Fibroblast of villous mesenchyme (primary cell): ENCODE measurements at places on chromosomes 11 and 22. TPM values are rescaled to one million over a fixed set of nuclear protein-coding genes. Genes with fewer than 3 reads are reported as not detected.

The PGA5 gene
- total RNA-seq: not detected in 2 replicates

- DNase-seq: no peak
Observed at GRCh38 chr22:32794449-32795213, 6.9 kb upstream of the TIMP3 start.

GRCh38 chr11:86636275-86636674 is 36.1 kb downstream of the ME3 start:
- DNase-seq: peak; percentile 40

The KCNQ1OT1 gene
- 6.0 and 6.1 TPM in 2 replicates for total RNA-seq

- DNase-seq: peak; percentile 36
Observed at GRCh38 chr22:26461188-26461810, 22.3 kb downstream of the HPS4 start.

The OR8H1 gene
- total RNA-seq: not detected in 2 replicates

The GAL3ST3 gene
- total RNA-seq: under 0.01 TPM in 1 of 2 replicates, not detected in the other

GRCh38 chr11:119249671-119250010 is 43.5 kb downstream of the CBL start:
- no peak for DNase-seq

The PLET1 gene
- not detected in 2 replicates for total RNA-seq

DNA sequence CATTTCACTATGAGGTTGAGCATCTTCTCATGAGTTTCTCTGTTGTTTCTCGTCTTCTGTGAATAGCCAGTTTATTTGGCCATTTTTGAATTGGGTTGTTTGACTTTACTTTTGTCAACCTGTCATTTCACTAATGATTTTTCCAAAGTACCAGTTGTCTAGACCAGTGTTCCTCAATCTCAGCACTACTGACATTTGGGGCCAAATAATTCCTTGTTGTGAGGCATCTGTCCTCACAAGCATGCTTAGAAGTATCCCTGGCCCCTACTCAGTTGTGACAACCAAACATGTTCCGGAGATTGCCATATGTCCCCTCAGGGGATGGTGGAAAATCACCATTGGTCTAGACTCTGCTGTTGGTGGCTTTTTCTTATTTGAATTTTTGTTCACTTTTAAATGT is 87.7 kb upstream of the GNAZ start:
- DNase-seq: no peak

GRCh38 chr11:1067812-1068496 is 6.7 kb upstream of the MUC2 start:
- DNase-seq: no peak

GRCh38 chr11:46588131-46588530 is 5.7 kb downstream of the AMBRA1 start:
- no peak for DNase-seq

DNA sequence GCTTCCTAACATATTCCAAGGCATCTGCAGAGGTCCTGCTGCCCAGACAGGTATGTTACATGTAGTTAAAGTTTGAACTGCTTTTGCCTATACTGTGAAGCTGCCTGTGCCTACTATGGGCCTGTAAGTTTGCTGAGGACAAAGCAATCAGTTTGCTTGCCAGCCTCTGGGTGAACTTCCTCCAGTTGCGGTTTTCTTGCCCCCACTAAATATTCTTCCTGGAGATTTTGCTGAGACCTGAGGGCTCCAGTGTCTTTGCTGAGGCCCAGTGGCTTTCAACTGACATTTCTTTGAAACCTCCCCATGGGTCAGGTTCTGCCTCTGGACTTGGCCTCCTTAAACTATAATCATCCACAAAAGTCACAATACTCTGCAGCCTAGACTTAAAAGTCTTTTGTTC is 29.6 kb upstream of the MMP20 start:
- DNase-seq: no peak

DNA sequence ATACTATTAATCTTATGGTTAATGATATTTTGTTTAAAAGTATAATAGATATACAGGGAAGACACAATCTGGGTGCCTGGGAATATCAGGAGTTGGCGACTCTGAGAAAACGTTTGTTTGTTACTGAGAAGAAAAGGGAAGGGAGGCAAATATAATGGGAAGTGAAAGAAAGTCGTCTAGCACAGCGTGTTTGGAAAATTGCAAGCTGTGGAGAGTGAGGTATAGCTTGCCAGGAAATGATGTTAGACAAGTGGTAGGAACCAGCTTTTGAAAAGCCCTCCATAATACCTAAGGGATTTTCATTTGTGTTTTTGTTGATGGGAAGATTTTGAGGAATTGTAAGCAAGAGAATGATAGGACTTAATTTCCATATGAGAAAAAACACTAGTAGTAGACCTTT is 322.2 kb downstream of the LUZP2 start:
- no peak for DNase-seq

DNA sequence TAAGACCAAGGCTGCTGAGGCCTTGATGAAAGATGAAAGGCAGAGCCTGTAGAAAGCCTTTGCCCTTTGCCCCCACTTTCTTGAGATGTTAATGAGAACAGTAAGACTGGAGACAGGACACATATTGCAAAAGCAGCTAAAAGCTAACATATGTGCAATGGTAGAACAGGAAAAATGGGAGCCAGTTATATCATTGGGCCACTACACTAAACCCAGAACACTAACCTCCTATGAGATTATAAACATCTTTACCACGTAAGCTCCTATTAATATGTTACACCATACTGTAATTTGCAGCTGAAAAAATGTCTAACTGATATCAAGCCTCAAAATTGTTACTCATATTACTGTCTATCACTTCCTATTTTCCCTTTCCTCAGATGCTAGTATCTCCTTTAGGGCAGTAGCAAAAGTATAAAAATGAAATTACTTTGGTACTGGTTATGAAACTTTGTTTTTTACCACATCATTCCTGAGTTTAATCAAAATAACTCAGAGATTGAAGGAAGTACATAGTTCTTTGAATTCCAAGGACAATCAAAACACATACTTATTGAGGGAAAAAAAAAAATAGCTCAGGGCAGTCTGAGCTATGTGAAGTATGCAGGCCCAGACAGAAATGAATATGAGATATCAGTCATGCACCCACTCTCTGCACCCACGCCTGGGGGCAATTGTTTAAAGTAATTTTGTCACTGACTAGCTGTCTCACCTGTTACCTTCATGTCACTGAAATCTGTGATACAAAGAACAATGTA is 9.1 kb downstream of the HPS5 start:
- DNase-seq: peak; percentile 70

- DNase-seq: no peak
Observed at GRCh38 chr11:75718419-75719339, 1.0 kb downstream of the MOGAT2 start.

GRCh38 chr11:26878959-26879581 is 114.8 kb upstream of the FIBIN start:
- DNase-seq: no peak

The SLC1A2 gene
- 18.7 and 23.7 TPM in 2 replicates for total RNA-seq

- no peak for DNase-seq
Observed at GRCh38 chr11:376531-377173, 7.4 kb downstream of the B4GALNT4 start.

DNA sequence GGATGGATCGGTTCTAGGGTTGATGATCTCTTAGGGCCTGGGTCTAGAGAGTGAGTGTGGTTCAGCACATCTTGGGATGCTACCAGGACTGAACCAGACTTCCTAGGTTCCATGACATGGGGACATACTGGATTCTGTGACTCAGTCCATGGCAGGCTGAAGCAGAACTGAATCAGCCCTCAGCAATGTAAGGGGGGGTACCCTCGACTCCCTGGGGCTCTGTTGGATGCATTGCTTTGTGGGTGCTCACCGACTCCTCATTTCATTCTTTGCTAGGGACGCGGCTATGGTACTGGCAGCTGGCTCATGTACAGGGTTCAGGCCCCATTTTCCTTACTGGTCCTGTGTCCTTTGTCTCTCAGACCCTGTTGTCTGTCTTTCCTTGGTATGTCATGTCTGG is 733 bp upstream of the GRAMD1B start:
- no peak for DNase-seq

- DNase-seq: peak; percentile 13
Observed at GRCh38 chr11:43278193-43278956, 33.4 kb upstream of the API5 start.

GRCh38 chr11:79925570-79925969 is 484.7 kb upstream of the TENM4 start:
- DNase-seq: no peak

The SPDYC gene
- not detected in 2 replicates for total RNA-seq

DNA sequence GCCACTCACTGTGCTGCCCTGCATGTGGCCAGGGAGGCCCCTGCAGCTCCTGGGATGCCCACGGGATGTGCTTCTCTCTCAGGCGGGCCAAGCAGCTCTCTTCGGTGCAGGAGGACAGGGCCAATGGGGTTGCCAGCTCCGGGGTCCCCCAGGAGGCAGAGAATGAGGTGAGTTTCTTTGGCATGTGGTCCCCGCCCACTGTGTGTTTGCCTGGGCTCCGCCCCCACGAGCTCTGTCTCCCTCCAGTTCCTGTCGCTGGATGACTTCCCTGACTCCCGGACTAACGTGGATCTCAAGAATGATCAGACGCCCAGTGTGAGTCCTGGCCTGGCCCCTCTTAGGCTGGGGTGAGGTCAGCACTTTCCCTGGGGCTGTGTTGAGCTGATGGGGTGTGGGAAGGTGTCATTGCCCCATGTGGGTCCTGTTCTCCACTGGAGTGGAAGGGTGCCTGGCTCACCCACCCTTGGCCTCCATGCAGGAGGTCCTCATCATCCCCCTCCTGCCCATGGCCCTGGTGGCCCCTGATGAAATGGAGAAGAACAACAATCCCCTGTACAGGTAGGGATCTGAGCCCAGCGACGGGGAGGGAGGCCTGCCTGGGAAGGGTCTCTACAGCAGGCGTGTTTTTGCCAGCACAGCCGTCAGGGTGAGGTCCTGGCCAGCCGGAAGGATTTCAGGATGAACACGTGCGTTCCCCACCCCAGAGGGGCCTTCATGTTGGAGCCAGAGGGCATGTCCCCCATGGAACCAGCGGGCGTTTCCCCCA is 7.7 kb downstream of the SCO2 start:
- no peak for DNase-seq

GRCh38 chr11:134207538-134208239 is 16.1 kb downstream of the NCAPD3 start:
- peak; percentile 25 for DNase-seq

DNA sequence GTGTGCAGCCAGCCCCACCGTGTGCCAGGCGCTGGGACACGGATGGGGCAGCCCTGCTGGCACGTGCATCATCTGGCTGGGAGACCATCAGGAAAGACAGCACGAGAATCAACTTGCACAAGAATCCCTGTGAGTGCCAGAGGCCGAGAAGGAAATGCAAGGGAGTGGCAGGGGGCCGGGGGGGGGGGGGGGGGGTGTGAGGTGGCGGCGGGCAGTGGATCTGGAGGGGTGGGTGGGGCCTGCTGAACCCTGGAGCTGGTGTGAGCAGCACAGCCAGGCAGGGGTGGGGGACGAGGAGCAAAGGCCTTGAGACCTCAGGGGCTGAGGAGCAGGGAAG is 14.0 kb upstream of the FLRT1 start:
- no peak for DNase-seq

DNA sequence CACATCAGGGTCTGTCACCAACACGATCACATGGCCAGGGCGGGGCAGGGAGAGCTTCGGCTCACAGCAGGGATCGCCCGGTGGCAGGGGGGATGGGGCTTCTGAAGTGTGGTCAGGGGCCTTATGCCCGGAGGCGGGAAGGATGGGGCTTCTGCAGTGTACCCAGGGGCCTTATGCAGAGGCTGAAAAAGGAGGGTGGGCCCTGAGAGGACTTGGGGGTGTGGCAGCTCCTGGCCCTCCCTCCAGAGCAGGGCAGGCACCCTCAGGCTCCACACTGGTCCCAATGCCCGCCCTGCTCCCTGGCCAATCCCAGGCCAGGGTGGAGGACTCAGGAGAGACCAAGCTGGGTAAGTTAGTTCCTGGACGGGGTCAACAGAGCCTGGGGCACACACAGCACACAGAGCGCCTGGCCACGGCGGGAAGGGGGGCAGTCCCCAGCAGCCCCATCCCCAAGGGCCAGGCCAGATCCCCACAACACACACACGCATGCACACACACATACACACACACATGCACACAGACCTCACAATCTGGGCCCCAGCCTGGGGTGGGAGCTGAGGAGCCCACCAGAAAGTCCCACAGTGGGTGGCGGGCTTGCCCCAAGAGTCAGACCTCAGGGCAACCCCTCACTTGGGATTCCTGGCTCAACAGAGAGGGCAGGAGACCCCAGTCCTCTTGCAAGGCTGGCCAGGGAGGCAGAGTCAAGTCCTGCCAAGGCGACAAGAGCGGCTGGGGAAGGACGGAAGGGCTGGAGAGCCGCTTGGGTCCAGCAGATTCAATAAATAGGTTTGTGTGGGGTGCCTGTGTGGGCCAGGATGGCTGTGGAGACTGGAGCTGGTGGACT is 1.1 kb upstream of the CEND1 start:
- no peak for DNase-seq

GRCh38 chr11:16738947-16739815 is 734 bp downstream of the C11orf58 start:
- DNase-seq: peak; percentile 28

- DNase-seq: no peak
Observed at GRCh38 chr11:122468965-122469364, 186.6 kb upstream of the UBASH3B start.

DNA sequence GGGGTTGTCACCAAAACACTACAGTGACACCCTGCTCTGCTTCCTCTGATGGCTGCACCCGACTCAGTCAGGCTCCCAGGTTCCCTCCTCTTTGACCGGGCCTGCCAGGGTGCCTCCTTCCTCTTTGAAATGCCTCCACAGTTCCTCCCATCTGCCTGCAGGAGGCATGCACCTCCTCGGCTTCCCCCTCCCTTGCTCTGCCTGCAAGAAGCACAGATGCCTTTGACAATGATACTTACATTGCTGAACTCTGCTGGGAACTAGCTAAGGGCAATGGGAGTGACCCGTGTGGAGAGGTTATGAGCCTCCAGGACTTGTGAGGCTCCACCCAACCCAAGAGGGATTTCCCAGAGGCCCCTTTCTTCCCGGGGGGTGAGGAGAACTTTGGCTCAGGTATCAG is 674.1 kb downstream of the OPCML start:
- no peak for DNase-seq

- no peak for DNase-seq
Observed at GRCh38 chr11:129943036-129943435, 47.7 kb upstream of the NFRKB start.

DNA sequence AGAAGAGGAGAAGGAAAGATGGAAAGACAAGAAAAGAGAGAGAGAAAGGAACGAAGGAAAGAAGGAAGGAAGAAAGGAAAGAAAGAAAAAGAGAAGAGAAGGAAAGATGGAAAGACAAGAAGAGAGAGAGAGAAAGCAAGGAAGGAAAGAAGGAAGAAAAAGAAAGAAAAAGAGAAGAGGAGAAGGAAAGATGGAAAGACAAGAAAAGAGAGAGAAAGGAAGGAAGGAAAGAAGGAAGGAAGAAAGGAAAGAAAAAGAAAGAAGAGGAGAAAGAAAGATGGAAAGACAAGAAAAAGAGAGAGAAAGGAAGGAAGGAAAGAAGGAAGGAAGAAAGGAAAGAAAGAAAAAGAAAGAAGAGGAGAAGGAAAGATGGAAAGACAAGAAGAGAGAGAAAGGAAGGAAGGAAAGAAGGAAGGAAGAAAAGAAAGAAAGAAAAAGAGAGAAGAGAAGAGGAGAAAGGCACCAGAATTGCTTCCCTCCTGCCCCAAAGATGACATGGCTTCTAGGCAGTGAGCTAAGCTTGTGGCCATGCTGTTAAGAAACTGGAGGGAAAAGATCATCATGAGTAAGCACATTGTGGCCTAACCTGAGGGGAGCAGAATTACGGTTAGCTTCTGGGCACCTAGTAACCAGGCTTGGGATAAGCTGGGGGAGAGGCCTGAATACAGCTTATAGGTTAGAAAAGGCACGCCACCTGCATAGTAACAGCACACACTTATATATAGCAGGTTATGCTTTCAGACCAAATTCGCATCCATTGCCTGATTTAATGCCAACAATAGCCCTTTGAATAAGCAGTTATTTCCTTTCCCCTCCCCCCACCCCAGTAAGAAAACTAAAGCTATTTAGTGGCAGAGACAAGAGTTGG is 2.3 kb upstream of the ST3GAL4 start:
- peak; percentile 56 for DNase-seq

GRCh38 chr11:43879789-43880639 is 617 bp upstream of the ALKBH3 start:
- no peak for DNase-seq
